ENCODE measurements at places on chromosomes 6 and 20. TPM values are rescaled to one million over a fixed set of nuclear protein-coding genes. Genes with fewer than 3 reads are reported as not detected.

DNA sequence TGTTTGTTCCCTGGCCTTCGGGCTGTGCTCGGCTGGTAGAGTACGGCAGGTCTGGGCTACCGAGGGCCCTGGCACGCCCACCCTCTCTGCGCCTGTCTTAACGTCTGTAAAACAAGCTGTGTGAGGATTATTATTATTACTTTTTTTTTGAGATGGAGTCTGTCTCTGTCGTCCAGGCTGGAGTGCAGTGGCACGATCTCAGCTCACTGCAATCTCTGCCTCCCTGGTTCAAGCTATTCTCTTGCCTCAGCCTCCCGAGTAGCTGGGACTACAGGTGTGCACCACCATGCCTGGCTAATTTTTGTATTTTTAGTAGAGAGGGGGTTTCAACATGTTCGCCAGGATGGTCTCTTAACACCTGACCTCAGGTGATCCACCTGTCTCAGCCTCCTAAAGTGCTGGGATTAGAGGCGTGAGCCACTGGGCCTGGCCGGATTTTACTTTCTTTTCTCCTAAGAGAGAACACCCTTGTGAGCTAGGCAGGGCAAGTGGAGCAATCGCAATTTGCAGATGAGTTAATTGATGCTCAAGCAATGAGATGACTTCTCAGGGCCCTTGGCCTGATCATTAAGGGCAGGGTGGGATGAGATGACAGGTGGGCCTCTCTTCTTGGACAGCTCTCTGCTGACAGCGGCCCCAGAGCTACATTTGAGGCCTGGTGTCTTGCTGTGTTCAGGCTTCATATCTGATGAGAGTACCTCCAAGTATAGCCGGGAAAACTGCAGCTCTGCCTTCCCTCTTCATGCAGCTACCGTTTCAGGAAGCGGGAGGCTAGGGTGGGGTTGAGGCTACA, 859 bp upstream of the SMIM29 start:
- H3K27ac ChIP-seq: peak overlapping the region; percentile 87
- no peaks in the 10 kb centered on the region for H3K27me3 ChIP-seq
- no peaks in the 10 kb centered on the region for H3K36me3 ChIP-seq
- no peak for DNase-seq

BTN1A1 gene
- not detected for total RNA-seq

DEFB132 gene
- total RNA-seq: not detected

SNAP25 gene
- total RNA-seq: not detected

DNA sequence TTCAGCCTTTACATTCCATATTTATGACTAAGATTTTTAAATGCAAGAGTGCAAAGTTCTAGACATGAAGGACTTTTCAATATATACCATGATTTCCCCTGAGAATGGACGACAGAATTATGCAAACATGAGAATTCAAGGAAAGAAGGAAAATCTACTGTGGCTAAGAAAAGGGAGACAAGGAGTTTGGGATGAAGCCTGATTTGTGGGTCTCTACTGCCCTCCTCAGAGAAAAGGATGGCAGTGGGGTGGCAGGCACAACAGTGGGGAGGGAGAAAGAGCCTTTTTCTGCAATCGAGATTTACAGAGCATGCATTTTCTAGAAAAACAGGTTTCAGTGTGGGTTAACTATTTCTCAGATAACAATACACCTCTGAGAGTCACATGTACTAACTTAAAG, 466.9 kb upstream of the NRSN1 start:
- H3K36me3 ChIP-seq: no peaks in the 10 kb centered on the region
- DNase-seq: no peak
- H3K27me3 ChIP-seq: no peaks in the 10 kb centered on the region
- H3K27ac ChIP-seq: no peak overlapping the region

- H3K4me1 ChIP-seq: no peaks in the 10 kb centered on the region
- H3K27ac ChIP-seq: no peak overlapping the region
- DNase-seq: no peak
- no peaks in the 10 kb centered on the region for H3K36me3 ChIP-seq
- no peak overlapping the region for H3K4me3 ChIP-seq
- H3K27me3 ChIP-seq: no peaks in the 10 kb centered on the region
Measured at GRCh38 chr20:46931699-46932098, 37.1 kb downstream of the EYA2 start.

- H3K36me3 ChIP-seq: no peaks in the 10 kb centered on the region
- H3K4me3 ChIP-seq: no peak overlapping the region
- no peaks in the 10 kb centered on the region for H3K27me3 ChIP-seq
Measured at GRCh38 chr6:136535017-136535765, 15.0 kb downstream of the MAP7 start.

VSTM2L gene
- total RNA-seq: 1.0 TPM

- DNase-seq: no peak
- no peaks in the 10 kb centered on the region for H3K27me3 ChIP-seq
- no peaks in the 10 kb centered on the region for H3K36me3 ChIP-seq
Measured at GRCh38 chr6:139016337-139017213, 12.0 kb upstream of the ABRACL start.

TP53TG5 gene
- not detected for total RNA-seq

KIF25 gene
- total RNA-seq: not detected

LGSN gene
- total RNA-seq: not detected

GRCh38 chr6:39841291-39841690, 49.1 kb downstream of the DAAM2 start:
- no peak for DNase-seq
- H3K4me3 ChIP-seq: no peak overlapping the region
- no peaks in the 10 kb centered on the region for H3K4me1 ChIP-seq
- no peak overlapping the region for H3K27ac ChIP-seq
- no peaks in the 10 kb centered on the region for H3K36me3 ChIP-seq
- H3K27me3 ChIP-seq: no peaks in the 10 kb centered on the region

DNA sequence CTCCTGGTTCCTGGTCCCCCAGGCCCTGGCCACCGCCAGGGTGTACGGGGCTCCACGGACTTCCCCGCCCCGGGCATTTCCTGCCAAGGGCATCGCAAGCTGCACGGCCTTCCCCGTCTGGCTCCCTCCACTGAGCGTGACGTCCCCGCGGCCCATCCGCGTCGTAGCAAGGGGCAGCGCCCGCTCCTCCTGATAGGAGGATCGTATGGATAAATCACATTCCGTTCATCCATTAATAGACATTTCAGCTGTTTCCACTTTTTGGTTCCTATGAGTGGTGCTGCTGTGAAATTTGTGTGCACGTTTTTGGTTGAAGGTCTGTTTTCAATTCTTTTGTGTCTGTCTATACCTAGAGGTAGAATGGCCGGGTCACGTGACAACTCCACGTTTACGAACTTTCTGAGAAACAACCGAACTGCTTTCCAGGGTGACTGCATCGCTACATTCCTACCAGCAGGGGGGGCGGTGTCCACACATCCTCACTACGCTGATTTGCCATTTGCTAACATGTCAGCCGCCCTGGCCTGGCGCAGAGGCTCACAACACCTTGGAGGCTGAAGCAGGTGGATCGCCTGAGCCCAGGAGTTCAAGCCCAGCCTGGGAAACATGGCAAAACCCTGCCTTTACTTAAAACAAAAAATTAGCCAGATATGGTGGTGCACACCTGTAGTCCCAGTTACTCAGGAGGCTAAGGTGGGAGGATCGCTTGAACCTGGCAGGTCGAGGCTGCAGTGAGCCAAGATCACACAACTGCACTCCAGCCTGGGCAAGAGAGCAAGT, 37.7 kb downstream of the KCNQ2 start:
- DNase-seq: no peak
- H3K27me3 ChIP-seq: no peaks in the 10 kb centered on the region
- no peaks in the 10 kb centered on the region for H3K36me3 ChIP-seq

DNA sequence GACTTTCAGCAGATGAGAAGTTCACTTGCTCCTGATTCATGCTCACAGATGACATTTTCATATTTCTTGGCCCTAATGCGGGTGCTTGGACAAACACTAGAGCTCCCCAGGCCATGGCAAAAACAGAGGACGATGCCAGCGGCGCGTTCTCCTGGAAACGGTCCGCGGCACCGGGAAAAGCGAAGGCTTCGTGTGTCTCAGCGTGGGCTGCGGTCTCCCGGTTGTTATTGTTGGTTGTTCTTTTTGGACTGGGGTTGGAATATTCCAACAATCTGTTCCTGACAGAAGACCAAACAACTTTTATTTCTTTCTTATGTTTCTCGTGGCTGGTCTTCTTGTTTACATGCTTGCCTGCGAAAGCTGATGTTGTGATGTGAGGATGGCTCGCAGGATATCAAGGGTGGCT, 46.8 kb upstream of the NEDD9 start:
- no peak overlapping the region for H3K27ac ChIP-seq
- H3K4me1 ChIP-seq: no peaks in the 10 kb centered on the region
- no peaks in the 10 kb centered on the region for H3K36me3 ChIP-seq
- DNase-seq: no peak
- H3K27me3 ChIP-seq: no peaks in the 10 kb centered on the region
- no peak overlapping the region for H3K4me3 ChIP-seq

GRCh38 chr6:36663504-36664446, 14.7 kb upstream of the CDKN1A start:
- H3K27me3 ChIP-seq: no peaks in the 10 kb centered on the region
- H3K36me3 ChIP-seq: no peaks in the 10 kb centered on the region
- no peak overlapping the region for H3K27ac ChIP-seq
- H3K4me3 ChIP-seq: no peak overlapping the region
- no peaks in the 10 kb centered on the region for H3K4me1 ChIP-seq

- no peaks in the 10 kb centered on the region for H3K36me3 ChIP-seq
- no peak for DNase-seq
- H3K27ac ChIP-seq: no peak overlapping the region
Measured at GRCh38 chr20:9928281-9928737, 89.4 kb upstream of the PAK5 start.

C20orf144 gene
- not detected for total RNA-seq

GRCh38 chr20:56748476-56749377, 119.6 kb downstream of the TFAP2C start:
- H3K4me3 ChIP-seq: no peak overlapping the region
- H3K36me3 ChIP-seq: no peaks in the 10 kb centered on the region
- H3K4me1 ChIP-seq: no peaks in the 10 kb centered on the region
- no peaks in the 10 kb centered on the region for H3K27me3 ChIP-seq

COL21A1 gene
- 0.25 TPM for total RNA-seq

GRCh38 chr20:40678286-40678875, 10.7 kb downstream of the MAFB start:
- no peak for DNase-seq
- no peaks in the 10 kb centered on the region for H3K27me3 ChIP-seq
- no peak overlapping the region for H3K4me3 ChIP-seq
- no peaks in the 10 kb centered on the region for H3K4me1 ChIP-seq
- H3K36me3 ChIP-seq: no peaks in the 10 kb centered on the region
- no peak overlapping the region for H3K27ac ChIP-seq

GRCh38 chr6:79158856-79159516, 75.5 kb downstream of the HMGN3 start:
- H3K36me3 ChIP-seq: no peaks in the 10 kb centered on the region
- H3K4me1 ChIP-seq: no peaks in the 10 kb centered on the region
- no peak for DNase-seq
- no peak overlapping the region for H3K4me3 ChIP-seq
- no peaks in the 10 kb centered on the region for H3K27me3 ChIP-seq

GRCh38 chr6:169248521-169248971, 5.1 kb downstream of the THBS2 start:
- no peaks in the 10 kb centered on the region for H3K36me3 ChIP-seq
- no peaks in the 10 kb centered on the region for H3K27me3 ChIP-seq
- peak; percentile 32 for DNase-seq
- H3K27ac ChIP-seq: no peak overlapping the region

- H3K4me1 ChIP-seq: no peaks in the 10 kb centered on the region
- DNase-seq: no peak
- H3K4me3 ChIP-seq: no peak overlapping the region
- no peaks in the 10 kb centered on the region for H3K36me3 ChIP-seq
Measured at GRCh38 chr6:22556266-22556665, 13.1 kb upstream of the HDGFL1 start.

ECT2L gene
- not detected for total RNA-seq

KIF6 gene
- not detected for total RNA-seq

GRCh38 chr6:129094147-129094546, 211.2 kb downstream of the LAMA2 start:
- H3K27ac ChIP-seq: no peak overlapping the region
- no peaks in the 10 kb centered on the region for H3K4me1 ChIP-seq
- no peaks in the 10 kb centered on the region for H3K36me3 ChIP-seq
- DNase-seq: no peak

DNA sequence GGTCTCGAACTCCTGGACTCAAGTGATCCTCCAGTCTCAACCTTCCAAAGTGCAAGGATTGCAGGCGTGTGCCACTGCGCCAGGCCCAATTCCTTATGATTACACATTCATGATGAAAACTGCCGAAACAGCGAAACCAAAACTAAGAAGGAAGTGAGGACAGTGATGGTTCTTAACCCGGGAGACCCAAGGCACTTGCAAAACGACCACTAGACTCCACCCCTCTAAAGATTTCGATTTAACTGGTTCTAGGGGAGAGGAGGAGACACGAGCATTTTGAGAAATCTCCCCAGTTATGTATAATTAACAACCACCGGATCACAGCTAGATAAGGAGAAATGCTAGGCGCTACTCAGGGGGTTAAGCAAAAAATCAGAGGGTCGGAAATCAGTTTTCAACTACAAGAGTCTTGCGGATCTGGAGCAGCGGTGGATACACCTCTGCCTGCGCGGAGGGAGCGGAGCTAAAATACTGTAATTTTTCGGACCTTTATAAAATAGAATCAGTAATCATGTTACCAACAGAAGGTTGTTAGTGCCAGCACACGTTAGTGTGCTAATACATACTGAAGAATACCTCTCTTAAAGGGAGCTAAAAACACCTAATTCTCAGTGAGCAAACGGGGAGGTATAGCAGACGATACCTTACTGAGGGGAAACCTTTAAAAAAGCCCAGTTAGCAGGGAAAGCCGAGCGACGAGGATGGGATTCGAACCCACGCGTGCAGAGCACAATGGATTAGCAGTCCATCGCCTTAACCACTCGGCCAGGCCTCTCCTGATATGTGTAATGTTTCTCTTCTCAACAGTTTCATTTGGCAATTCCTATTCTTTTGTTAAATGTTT, 60.0 kb upstream of the BTN3A2 start:
- no peaks in the 10 kb centered on the region for H3K27me3 ChIP-seq
- H3K36me3 ChIP-seq: no peaks in the 10 kb centered on the region
- H3K4me1 ChIP-seq: no peaks in the 10 kb centered on the region
- no peak for DNase-seq
- H3K4me3 ChIP-seq: peak overlapping the region; percentile 24

- peak overlapping the region; percentile 29 for H3K27ac ChIP-seq
- H3K36me3 ChIP-seq: no peaks in the 10 kb centered on the region
- no peaks in the 10 kb centered on the region for H3K27me3 ChIP-seq
- H3K4me1 ChIP-seq: peaks cover 34% of the 10 kb centered on the region
- no peak overlapping the region for H3K4me3 ChIP-seq
Measured at GRCh38 chr20:50246367-50247195, 56.0 kb downstream of the CEBPB start.

DNA sequence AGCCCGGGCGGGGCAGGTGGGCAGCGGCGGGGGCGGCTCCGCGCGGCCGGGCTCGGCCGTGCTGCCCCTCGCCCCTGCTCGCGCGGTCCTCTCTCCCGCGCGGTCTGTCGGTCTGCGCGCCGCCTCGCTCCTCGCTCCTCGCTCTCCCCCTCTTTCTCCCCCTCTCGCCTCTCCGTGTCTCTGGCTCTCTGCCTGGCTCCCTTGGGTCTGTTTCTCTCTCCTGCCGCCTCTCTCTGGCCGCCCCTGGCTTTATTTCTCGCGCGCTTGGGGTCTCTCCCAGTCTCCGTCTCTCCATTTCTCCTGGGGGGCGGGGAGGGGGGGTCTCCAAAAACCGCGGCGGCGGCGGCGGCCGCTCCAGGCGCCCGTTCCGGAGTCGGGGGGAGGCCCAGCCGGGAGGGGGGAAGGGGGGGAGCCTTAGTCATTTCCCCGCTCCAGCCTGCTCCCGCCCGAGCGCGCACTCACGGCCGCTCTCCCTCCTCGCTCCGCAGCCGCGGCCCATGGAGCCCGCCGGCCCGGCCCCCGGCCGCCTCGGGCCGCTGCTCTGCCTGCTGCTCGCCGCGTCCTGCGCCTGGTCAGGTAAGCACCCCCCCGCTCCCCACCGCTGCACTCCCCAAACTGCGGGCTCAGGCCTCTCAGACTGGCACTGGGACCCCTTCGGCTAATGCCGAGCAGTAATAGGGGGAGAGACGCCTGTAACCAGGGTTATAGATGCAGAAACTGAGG, at the start of gene SIRPA:
Gene SIRPA, plus strand, starts transcription at position 457 of the 723 bp plus-strand sequence. Its CDS starts 41 bp downstream, at position 498.
- H3K4me3 ChIP-seq: peak within 1 kb of the TSS; percentile 64
- DNase-seq: peak; percentile 66
- no peaks in the 10 kb centered on the region for H3K27me3 ChIP-seq
- no peaks in the 10 kb centered on the region for H3K36me3 ChIP-seq

Measured in right lobe of liver (tissue), 6 donors.